ENCODE measurements at places on chromosomes 5 and 9.

GRCh38 chr5:109374625-109375024 lies 35.1 kb downstream of the PJA2 start:
- no peaks in the 10 kb centered on the region for H3K27me3 ChIP-seq
- H3K4me3 ChIP-seq, result no peak overlapping the region
- no peaks in the 10 kb centered on the region for H3K4me1 ChIP-seq
- H3K36me3 ChIP-seq, result peaks cover 20% of the 10 kb centered on the region
- H3K27ac ChIP-seq, result no peak overlapping the region
- DNase-seq, result no peak

GRCh38 chr5:101047181-101047580 lies 144.1 kb upstream of the ST8SIA4 start:
- no peak overlapping the region for H3K27ac ChIP-seq
- H3K4me3 ChIP-seq, result no peak overlapping the region
- H3K4me1 ChIP-seq, result no peaks in the 10 kb centered on the region
- DNase-seq, result no peak
- H3K27me3 ChIP-seq, result no peaks in the 10 kb centered on the region

DNA sequence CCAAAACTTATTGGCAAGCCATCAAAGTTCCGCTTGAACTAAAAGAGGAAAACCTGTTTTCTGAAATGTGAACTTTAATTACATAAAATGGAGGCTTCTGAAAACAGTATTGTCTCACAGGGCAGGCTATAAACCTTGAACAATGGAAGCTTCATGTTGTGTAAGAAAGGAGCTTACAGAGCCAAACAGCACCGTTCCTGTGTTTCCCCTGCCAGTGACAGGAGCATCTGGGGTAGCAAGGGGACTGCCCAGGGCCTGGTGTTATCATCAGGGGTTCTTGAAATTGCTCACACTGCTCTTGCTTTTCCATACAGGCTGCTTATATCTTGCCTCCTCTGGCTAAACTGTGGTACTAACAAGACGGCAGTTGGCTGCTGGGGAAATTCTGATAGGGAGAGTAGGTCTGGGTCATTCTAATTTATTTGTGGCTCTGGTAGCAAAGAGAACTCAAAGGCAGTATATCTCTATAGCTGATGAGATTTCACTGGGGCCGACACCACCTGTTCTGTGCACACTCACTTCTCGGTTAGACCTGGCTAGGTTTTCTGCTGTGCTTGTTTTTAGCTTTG lies 40.4 kb downstream of the BASP1 start:
- no peaks in the 10 kb centered on the region for H3K27me3 ChIP-seq
- peaks cover 36% of the 10 kb centered on the region for H3K36me3 ChIP-seq

DNA sequence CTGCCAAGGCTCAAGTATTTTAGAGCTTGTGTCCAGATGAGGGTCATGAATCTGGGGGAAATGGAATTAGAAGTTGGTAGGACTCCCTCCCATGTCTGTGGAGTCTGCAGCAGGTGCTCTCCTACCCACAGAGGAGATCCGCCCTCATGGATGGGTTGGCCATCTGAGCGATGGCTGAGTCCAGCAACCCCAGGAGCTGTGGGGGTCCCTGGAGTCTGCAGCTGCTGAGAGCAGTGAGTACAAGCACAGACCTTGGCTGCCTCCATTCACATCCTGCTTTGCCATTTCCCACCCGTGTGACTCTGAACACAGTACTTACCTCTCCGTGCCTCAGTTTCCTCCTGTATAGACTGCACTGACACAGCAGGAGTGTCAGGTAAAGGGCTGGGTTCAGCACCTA lies 25.8 kb upstream of the SYNPO start:
- H3K4me3 ChIP-seq, result no peak overlapping the region
- DNase-seq, result no peak
- H3K36me3 ChIP-seq, result no peaks in the 10 kb centered on the region
- peaks cover 19% of the 10 kb centered on the region for H3K27me3 ChIP-seq
- H3K4me1 ChIP-seq, result peaks cover 15% of the 10 kb centered on the region

- peaks cover 16% of the 10 kb centered on the region for H3K4me1 ChIP-seq
- H3K4me3 ChIP-seq, result no peak overlapping the region
- no peak overlapping the region for H3K27ac ChIP-seq
- no peaks in the 10 kb centered on the region for H3K27me3 ChIP-seq
Observed at GRCh38 chr5:61438298-61438970, 106.4 kb downstream of the ZSWIM6 start.

DNA sequence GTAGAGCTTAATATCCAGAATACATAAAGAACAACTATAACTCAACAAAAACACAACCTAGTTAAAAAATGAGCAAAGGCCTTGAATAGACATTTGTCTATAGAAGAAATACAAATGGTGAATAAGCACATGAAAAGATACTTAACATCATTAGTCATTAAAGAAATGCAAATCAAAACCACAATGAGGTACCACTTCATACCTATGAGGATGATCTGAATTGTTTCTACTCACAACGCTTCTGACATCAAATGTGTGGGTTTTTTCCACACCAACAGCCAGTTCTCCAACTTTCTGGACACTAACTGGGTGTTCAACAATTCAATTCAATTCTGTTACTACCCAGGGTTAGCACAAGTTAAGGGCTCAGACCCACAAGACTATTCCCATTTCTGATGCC lies 22.0 kb downstream of the SREK1IP1 start:
- H3K4me1 ChIP-seq, result no peaks in the 10 kb centered on the region
- H3K4me3 ChIP-seq, result no peak overlapping the region
- H3K27ac ChIP-seq, result no peak overlapping the region
- H3K27me3 ChIP-seq, result no peaks in the 10 kb centered on the region
- peaks cover 5% of the 10 kb centered on the region for H3K36me3 ChIP-seq

GRCh38 chr5:111928511-111928910 lies 171.5 kb upstream of the NREP start:
- no peaks in the 10 kb centered on the region for H3K36me3 ChIP-seq
- no peak overlapping the region for H3K4me3 ChIP-seq
- H3K27me3 ChIP-seq, result no peaks in the 10 kb centered on the region

DNA sequence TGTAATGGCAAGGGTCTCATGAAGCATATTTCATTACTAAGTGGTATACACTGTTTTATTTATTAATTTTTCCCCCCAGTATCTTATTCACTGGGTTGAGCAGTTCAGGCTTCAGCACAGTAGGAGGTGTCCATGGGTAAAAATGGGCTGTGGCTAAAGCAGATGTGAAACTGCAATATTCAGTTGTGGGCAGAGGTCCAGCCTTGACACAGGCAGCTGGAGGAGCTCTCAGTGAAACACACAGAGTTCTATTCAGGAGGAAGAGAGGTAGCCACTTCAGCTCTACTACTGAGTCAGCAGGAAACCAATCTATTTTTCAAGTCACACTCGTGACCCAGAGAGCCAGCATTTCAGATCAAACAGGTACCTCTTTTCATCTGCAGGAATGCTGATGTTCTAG lies 418.3 kb downstream of the CDH10 start:
- DNase-seq, result no peak
- H3K4me1 ChIP-seq, result no peaks in the 10 kb centered on the region
- no peaks in the 10 kb centered on the region for H3K27me3 ChIP-seq
- no peak overlapping the region for H3K4me3 ChIP-seq
- H3K27ac ChIP-seq, result no peak overlapping the region

GRCh38 chr9:124392254-124392870 lies 22.9 kb downstream of the PSMB7 start:
- DNase-seq, result no peak
- H3K27me3 ChIP-seq, result no peaks in the 10 kb centered on the region
- H3K27ac ChIP-seq, result no peak overlapping the region
- H3K36me3 ChIP-seq, result no peaks in the 10 kb centered on the region
- H3K4me3 ChIP-seq, result no peak overlapping the region
- H3K4me1 ChIP-seq, result peaks cover 58% of the 10 kb centered on the region

DNA sequence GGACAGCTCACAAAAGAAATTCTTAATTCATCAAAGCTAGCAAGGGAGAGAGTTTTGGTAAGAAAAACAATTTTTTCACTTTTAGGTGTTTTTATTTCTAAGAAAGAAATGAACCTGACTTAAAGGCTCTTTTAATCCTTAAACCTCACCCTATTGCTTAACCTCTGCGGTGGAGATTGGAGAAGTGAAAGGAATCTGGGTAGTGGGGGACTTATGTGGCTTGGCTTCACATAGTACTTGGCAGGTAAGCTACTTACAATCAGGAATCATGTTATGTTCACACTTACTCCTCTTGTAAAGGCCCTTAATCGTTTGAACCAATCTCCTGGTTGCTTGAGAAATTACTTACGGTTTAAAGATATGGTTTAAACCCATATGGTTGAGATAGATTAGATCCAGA lies 104.8 kb downstream of the ISOC1 start:
- peaks cover 2% of the 10 kb centered on the region for H3K27me3 ChIP-seq
- no peak overlapping the region for H3K4me3 ChIP-seq
- no peaks in the 10 kb centered on the region for H3K36me3 ChIP-seq
- H3K27ac ChIP-seq, result no peak overlapping the region

DNA sequence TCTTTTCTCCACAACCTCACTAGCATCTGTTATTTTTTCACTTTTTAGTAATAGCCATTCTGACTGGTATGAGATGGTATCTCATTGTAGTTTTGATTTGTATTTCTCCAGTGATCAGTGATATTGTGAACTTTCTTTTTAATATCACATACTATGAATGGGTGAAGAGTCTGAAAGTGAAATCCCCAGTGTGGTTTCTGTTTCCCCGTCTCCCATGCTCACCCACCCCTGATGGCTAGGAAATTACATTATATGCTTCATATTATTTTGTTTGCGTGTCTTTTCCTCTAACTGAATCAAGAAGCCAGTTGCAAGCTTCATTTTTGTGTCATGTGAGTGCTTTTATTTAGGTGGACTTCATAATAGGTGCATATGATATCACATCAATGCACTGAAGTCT lies 171.1 kb downstream of the ARHGAP26 start:
- no peaks in the 10 kb centered on the region for H3K27me3 ChIP-seq
- no peaks in the 10 kb centered on the region for H3K36me3 ChIP-seq
- DNase-seq, result no peak
- H3K4me3 ChIP-seq, result no peak overlapping the region
- H3K27ac ChIP-seq, result no peak overlapping the region

DNA sequence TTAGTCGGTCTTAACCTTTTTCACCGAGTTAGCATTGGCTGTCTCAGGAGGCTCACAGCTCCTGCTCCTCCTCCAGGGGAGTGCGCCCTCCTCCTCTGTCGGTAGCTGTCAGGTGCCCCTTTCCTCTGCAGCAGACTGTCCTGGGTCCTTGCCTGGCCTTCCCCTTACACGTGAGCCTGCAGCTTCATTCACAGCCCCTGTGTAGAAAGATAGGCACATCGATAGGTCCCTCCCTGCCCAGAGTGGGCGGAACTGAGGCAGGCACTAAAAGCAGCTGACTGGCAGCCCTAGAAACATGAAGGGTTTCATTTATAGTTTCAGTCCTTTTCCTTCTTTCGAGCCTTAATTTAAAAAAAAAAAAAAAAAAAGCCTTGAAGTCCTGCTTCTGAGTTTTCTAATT lies 17.2 kb downstream of the TENT4A start:
- peaks cover 62% of the 10 kb centered on the region for H3K4me1 ChIP-seq
- no peaks in the 10 kb centered on the region for H3K36me3 ChIP-seq
- no peaks in the 10 kb centered on the region for H3K27me3 ChIP-seq
- no peak for DNase-seq
- H3K4me3 ChIP-seq, result no peak overlapping the region

GRCh38 chr9:133976191-133976861 lies 15.8 kb downstream of the VAV2 start:
- H3K36me3 ChIP-seq, result no peaks in the 10 kb centered on the region
- H3K4me3 ChIP-seq, result no peak overlapping the region
- H3K27me3 ChIP-seq, result no peaks in the 10 kb centered on the region
- DNase-seq, result no peak
- peaks cover 47% of the 10 kb centered on the region for H3K4me1 ChIP-seq
- H3K27ac ChIP-seq, result no peak overlapping the region

GRCh38 chr5:6553972-6554371 lies 78.9 kb downstream of the NSUN2 start:
- no peak overlapping the region for H3K27ac ChIP-seq
- DNase-seq, result no peak
- H3K27me3 ChIP-seq, result peaks cover 10% of the 10 kb centered on the region
- no peak overlapping the region for H3K4me3 ChIP-seq
- H3K4me1 ChIP-seq, result no peaks in the 10 kb centered on the region

DNA sequence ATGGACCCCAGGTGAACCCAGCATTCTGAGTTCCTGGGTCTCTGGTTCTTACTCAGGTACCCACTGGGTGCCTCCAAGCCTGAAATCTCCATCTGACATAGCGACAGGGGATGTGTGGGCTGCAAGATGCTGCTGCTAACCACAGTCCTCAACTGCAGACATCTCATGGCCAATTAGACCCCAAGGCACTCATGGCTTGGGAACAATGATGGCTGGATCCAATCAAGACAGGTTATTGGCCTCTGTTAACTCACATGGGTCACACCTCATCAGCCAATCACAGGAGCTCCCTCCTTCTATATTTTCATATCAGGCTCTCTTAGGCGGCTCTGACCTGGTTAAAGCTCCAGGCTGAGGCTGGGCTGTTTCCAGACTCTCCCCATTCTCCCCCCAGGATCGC lies 57.0 kb downstream of the CXXC5 start:
- H3K4me3 ChIP-seq, result no peak overlapping the region
- no peaks in the 10 kb centered on the region for H3K36me3 ChIP-seq
- peak overlapping the region; percentile 16 for H3K27ac ChIP-seq

DNA sequence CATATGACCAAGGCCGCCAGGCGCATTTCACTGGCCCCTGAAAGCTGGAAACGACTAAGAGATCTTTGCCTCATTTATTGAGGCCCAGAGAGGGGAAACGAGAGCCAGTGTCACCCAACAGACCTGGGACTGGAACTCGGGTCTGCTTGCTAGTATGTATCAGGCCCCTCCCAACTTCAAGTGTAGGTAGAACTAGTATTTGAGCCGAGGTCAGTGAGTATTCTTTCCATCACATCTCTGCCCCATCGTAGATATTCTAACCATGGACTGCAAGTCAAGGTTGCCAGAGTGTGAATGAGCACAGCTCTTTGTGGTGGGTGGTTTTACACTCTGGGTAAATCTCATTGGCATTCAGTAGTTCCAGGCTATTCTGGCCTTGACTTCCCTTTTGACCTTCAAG lies 42.2 kb downstream of the GPR107 start:
- H3K4me1 ChIP-seq, result peaks cover 8% of the 10 kb centered on the region
- no peaks in the 10 kb centered on the region for H3K27me3 ChIP-seq
- H3K36me3 ChIP-seq, result peaks cover 17% of the 10 kb centered on the region
- no peak overlapping the region for H3K4me3 ChIP-seq
